ENCODE measurements at places on chromosomes 2 and 18.

- no peak for DNase-seq
These were observed 234.1 kb downstream of the ALPK2 start for GRCh38 chr18:58394602-58395425.

GRCh38 chr2:100008956-100009355, 133.4 kb downstream of the AFF3 start:
- DNase-seq, result no peak

DNA sequence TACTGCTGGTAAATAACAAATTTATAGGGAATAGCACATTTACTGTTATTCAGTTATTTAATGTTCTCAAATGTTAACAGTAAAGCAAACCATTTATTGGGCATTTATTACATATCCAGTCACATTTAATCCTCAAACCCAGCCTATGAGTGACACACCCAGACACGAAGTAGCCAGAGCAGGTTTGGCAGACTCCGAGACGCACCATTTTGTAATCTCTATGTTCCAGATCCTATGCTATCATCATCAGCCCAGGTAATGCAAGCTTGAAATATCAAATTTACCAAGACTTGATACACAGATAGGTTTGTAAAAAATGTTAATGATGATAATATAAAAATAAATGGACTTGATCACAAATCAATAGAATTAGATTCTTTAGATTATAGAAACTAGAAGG, 131.1 kb downstream of the IKZF2 start:
- DNase-seq, result no peak

DNA sequence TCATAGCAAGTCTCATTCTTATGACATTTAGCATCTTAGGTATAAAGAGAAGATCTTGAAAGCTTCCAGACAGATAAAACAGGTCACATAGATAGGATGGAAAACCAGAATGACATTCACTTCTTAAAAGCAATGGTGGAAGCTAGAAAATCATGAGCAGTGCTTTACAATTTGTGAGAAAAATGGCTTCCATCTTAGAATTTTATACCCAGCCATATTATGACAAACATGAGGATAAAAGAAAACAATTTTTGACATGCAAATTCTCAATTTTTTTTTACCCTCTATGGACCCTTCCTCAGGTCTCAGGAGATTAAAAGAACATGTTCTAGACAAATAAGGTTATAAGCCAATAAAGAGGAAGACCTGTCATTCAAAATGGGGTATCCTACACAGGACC, 7.1 kb downstream of the NTSR2 start:
- DNase-seq, result no peak

DNA sequence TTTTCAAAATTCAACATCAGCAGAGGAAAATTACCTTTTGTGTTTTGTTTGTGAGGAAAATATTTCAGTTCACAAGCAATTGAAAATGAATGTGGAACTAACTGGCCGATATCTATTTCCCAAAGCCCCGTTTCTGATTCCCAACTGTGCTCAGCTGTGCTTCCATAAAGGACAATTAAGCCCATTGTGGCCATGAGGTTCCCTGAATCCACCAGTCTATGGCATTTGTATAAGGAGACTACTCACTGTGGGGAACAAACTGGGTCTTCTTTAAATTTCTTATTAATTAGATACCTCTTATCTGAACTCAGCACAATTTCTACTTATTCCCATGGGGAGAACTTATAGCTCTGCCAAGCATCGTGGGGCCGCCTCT, 31.4 kb upstream of the AGAP1 start:
- DNase-seq, result no peak

DNA sequence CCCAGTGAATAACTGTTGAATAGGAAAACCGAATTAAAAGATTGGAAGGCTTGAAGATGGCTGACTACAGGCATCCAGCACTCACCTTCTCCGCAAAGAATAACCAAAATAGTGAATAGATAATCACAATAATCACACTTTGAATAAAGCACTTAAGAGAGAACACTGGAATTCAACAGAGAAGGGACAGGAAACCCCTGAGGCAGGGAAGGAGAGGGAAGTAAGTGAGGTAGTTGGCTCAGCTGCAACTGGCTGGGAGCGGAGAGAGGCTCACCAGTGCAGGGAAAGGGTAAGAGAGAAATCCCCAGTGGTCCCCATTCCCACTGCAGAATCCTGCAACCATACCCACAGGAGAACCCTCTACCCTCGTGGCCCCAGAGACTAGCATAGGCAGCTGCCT, 246.6 kb upstream of the NCKAP5 start:
- DNase-seq, result no peak

DNA sequence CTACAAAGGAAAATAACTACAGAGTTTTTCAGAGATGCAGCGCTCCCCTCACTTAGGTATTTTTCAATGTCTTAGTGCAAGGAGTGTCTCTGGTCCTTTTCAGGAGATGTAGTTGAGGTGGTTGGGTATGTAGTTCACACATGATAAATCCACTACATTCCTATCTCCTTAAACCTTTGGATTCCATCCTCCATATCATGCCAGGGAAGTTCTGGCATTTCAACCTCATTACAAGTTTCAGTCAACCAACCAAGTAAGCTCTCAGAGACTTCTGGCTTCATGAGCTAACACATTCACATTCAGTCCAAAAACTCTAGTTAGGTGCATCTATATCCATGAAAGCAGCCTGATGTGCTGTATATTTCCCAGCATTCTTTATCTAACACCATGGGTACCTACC, 47.3 kb downstream of the MAP3K20 start:
- no peak for DNase-seq

- DNase-seq, result no peak
These were observed 72.2 kb upstream of the BARD1 start for GRCh38 chr2:214881647-214882202.

DNA sequence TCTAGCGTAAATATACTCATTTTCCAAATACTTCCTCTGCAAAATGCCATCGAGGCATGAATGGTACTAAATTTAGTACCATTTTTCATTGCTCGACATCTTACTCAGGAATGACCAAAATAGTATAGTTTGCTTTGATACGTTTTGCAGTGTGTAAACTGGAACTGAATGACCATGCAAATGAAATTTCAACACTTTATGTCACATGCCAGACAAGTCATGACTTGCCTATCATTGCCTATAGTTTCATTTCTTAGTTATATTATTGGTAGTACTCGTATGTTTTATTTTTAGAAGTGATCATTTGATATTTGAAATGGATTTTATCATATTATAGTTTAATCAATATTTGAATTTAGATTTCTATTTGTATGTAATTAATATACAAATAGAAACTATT, 9.1 kb downstream of the MSTN start:
- no peak for DNase-seq

- no peak for DNase-seq
These were observed 332 bp upstream of the PDCD1 start for GRCh38 chr2:241859017-241859435.

DNA sequence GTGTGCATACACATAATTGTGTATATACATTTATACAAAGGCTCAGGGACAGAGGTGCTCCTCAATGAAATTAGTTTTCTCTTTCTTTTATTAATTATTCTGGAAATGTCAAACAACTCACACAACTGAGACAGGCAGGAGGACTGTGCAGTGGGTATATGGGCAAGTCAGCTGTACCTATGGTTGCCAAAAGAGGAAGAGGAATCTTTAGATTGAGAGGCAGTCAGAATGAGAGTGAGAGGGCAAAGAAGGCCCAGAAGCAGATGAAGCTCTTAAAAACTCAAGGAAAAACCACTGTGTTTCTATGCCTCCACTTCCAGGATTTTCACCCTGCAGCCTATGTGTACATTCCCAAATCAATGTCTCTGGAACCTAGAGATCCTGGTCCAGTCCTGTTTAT, 79.1 kb downstream of the CACNB4 start:
- no peak for DNase-seq

DNA sequence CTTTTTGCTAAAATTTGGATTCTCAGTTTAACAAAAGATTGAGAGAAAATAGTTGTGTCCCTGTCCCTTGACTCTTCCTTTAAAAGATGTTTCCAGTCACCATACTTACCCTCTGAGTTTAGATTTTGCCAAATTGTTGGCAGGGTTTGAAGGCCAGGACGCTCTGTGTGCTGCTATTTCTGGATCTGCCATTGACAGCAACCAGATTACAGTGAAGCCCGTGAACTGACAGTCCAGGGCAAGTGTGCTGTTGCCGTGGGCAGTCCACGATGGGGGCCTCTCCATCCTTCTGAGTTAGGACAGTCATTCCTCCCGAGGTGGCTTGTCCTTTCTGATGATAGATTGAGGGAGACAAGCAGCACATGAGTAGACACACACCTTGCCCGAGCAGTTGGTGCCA, 89.9 kb downstream of the PTPRM start:
- no peak for DNase-seq

GRCh38 chr2:202455114-202455513, 79.0 kb downstream of the BMPR2 start:
- no peak for DNase-seq

- DNase-seq, result no peak
These were observed 26.2 kb downstream of the CREG2 start for GRCh38 chr2:101361121-101361520.

GRCh38 chr2:66432801-66433694, 1.9 kb upstream of the MEIS1 start:
- DNase-seq, result no peak

- no peak for DNase-seq
These were observed 36.3 kb downstream of the STAT4 start for GRCh38 chr2:191114403-191114886.

All from stimulated activated CD4-positive, alpha-beta T cell treated with anti-CD3 and anti-CD28 coated beads, TNF-alpha, amount 100 ng/mL, for 48 hours (primary cell).